NCI-H2171 treated with DMSO at 0.1 percent for 48 hours (cell line): ENCODE measurements at places on chromosomes 2 and 18.

GRCh38 chr2:26785431-26786206 lies at the start of gene CENPA:
TSS of gene CENPA (plus strand) at chr2:26786056. CDS start at chr2:26786197, 141 bp downstream.
- DNase-seq: peak; percentile 100

GRCh38 chr2:138964418-138964817 lies 184.2 kb upstream of the NXPH2 start:
- no peak for DNase-seq

DNA sequence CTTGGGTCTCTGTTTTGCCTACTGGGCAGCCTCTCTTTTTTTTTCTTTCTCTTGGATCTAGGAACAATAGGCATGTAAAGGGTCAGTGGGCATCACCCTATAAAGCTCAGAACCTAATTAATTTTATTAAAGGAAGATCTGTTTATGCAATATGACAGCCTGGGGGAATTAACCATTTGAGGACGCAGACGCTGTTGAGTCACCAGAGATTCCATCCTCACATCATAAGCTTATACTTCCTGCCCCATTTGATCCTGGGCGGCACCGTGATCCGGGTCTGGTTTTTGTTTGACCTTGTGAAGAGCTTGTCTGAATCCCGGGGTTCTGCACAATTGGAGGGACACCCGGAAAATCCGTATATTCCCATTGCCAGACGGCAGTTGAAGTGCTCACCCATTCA lies 16.8 kb upstream of the BCL11A start:
- DNase-seq: no peak

DNA sequence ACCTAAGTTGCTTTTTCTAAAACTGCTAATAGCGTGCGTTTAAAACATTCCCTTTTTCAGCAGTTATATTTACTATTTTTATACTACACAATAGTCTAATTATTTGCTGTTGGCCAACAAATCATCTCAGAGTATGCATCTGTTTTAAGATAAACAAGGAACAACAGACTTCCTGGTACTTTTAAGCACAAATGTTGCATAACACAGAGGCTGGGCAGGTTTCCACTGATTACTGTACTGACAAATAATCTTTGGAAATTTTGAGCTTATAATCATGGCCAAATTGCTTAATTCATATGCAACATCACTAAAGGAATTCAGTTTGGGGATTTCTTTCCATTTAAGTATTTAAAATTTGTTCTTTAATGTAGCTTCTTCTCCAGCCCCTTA lies 737.4 kb upstream of the SALL3 start:
- no peak for DNase-seq

DNA sequence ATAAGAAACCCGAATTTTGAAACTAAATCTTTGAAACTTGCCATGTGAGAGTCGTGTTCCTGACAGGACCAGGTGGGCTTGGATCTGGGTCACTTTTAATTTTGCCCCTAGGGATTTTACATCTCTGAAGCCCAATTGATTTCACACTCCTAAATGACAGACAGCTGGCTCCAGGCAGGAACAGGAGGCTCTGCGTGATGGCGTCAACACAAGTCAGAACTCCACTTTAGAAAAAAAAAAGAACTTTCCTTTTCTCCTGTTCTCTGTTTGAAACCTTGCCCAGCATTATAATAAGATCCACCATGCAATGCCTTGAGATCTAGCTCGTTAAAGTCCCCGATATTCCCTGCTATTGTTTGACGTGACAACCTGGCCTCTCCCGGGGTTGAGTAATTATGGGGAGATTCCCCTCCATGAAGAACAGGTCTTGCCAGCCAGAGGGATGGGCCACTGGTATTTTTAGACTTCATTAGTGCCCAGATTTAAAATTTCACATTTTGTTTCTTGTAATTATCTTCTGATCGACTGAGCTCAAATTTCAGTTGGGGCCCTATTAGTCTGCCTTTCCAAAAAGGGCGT lies 260.3 kb downstream of the KLHL29 start:
- peak; percentile 86 for DNase-seq

- DNase-seq: no peak
Measured at GRCh38 chr2:70141212-70141901, 49.5 kb downstream of the C2orf42 start.

- DNase-seq: no peak
Measured at GRCh38 chr2:58891828-58892377, 650.8 kb upstream of the FANCL start.

DNA sequence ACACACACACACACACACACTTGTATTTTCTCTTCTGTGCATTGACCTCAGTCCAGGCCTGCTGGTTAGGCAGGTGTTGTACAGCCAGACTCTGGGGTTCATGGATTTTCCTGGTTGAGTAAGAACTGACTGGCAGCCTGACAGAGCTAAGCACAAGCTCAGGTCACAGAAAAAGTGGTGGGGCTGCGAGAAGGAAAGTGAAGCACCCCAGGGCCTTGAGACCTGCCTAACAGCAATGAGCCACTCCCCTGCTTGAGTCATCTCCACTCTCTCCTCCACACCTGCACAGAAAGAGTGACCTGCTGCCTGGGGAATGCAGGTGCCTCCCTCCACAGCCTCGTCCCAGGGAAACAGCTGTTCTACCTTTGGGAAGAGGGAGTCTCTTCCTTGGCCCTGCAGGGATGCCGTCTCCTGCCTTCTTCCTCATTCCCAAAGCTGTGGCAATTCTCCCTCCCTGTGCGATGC lies 91.4 kb upstream of the LGALSL start:
- DNase-seq: no peak

- DNase-seq: no peak
Measured at GRCh38 chr2:86371527-86371926, 34.1 kb upstream of the REEP1 start.

GRCh38 chr2:99754210-99754609 lies 264.4 kb upstream of the REV1 start:
- no peak for DNase-seq

- peak; percentile 34 for DNase-seq
Measured at GRCh38 chr18:64097497-64097896, 51.4 kb downstream of the LINC00305 start.

- no peak for DNase-seq
Measured at GRCh38 chr2:64773461-64774118, 119.9 kb upstream of the SERTAD2 start.

GRCh38 chr2:74081030-74081762 lies 66.5 kb downstream of the BOLA3 start:
- DNase-seq: no peak

- DNase-seq: no peak
Measured at GRCh38 chr2:200763422-200763821, 48.3 kb upstream of the BZW1 start.

- no peak for DNase-seq
Measured at GRCh38 chr2:120977582-120978358, 242.1 kb downstream of the GLI2 start.

DNA sequence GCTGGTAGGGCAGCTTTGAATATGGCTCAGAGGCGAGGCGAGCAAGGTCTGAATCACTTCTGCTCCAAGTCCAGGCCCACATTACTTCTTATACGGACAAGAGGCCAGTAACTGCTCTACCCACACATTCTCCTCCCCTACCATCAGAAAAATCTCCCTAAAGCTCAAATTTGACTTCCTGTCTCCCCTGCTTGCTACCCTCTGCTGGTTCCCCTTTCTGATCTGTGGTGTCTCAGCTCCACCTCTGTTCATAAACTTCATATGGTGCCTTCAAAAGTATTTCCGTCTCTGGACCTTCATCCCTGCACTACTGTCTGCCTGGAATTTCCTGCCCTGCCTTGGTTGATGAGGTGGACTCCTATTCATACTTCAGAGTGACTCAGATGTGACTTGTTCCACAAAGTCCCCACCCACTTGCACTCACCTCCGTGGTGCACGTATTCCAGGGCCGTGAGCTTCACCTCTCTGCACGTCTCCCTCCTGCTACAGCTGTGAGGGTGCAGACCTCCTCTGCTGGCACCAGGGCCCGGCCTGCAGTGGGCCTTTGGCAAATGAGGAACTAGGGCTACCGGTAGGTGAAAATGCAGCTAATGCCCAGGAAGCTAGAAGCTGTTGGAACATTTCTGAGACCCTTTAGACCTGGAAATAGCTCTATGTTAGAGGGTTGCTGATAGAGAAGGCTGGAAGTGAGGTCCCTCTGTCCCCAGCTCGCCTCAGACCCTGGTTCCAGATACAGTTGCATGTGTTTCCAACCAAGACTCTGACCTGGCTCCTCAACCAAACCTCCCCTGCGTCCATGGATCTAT lies 24.6 kb upstream of the KCMF1 start:
- DNase-seq: no peak

GRCh38 chr18:59627414-59627813 lies 69.8 kb downstream of the CCBE1 start:
- no peak for DNase-seq

- no peak for DNase-seq
Measured at GRCh38 chr2:230913406-230914143, 11.5 kb downstream of the GPR55 start.
